ENCODE measurements at places on chromosomes 1 and 21.

GRCh38 chr1:109198745-109199144 lies 15.0 kb upstream of the SARS1 start:
- H3K36me3 ChIP-seq, result peaks cover 2% of the 10 kb centered on the region
- DNase-seq, result no peak
- no peaks in the 10 kb centered on the region for H3K27me3 ChIP-seq
- H3K4me3 ChIP-seq, result no peak overlapping the region

- H3K4me1 ChIP-seq, result peaks cover 4% of the 10 kb centered on the region
- H3K27ac ChIP-seq, result no peak overlapping the region
- no peak overlapping the region for H3K4me3 ChIP-seq
- DNase-seq, result no peak
These were observed 88.6 kb upstream of the HNRNPU start for GRCh38 chr1:244952940-244953339.

DNA sequence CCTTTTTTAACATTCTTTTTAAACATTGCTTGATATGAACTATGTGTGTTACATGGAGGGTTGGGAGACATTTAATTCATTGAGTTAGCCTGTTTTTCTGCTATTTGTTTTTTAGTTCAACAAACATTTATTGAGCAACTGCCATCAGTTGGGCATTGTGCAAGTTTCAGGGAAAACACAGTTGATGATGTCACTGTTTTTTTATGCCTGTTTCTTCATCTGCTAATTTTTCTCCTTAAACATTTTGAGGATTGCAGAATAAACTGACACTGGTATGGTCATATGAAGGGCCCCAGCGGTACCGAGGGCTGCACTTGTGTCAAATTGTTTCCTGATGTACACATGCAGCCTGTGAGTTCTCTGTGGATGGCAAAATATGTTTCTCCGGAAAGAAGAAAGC lies 253.0 kb downstream of the FGGY start:
- no peak overlapping the region for H3K4me3 ChIP-seq
- H3K36me3 ChIP-seq, result peaks cover 12% of the 10 kb centered on the region
- no peak overlapping the region for H3K27ac ChIP-seq
- no peaks in the 10 kb centered on the region for H3K27me3 ChIP-seq

DNA sequence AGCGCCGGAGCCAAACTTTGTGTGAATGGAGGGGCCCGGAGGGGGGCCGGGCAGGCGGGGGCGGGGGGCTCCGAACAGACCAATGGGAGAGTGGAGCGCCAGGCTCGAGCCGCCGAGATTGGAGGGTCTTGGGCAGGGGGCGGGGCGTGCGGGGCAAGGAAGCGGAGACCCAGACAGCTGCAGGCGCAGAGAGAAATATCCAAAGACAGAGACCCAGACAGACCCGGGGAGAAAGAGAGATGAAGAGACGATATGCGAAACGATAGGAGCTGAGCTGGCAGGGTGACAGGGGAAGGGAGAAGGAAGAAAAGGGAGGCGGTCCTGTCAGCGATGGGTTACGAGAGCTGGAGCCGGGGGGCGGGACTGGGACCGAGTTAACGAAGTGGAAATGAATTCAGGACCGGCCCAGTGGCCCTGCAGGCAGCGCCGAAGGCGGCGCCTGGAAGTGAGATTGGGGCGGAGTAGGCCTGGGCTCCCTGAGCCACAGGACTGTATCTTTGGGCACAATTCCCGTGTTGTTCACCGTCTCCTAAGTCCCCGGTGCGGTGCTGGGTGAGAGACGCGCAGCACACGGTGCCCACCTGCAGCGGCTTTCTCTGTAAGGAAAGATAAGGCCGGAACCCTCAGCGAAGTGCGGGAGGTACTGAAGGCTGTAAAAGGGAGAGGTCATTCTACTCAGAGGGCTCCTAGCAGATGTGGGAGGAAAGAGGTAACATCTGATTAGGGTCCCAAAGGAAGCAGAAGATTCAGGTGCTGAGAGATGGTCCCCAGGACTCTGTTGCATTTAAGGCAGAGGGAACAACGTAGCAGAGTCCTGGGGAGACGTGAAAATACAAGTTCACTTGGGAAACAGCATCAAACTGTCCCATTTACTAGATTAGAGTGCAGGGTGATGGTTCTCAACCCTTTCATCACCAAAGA lies 543 bp upstream of the KCNJ10 start:
- DNase-seq, result peak; percentile 80
- H3K27ac ChIP-seq, result no peak overlapping the region
- peaks cover 8% of the 10 kb centered on the region for H3K4me1 ChIP-seq
- H3K36me3 ChIP-seq, result no peaks in the 10 kb centered on the region
- peaks cover 34% of the 10 kb centered on the region for H3K27me3 ChIP-seq

- DNase-seq, result no peak
- H3K36me3 ChIP-seq, result no peaks in the 10 kb centered on the region
- H3K27ac ChIP-seq, result no peak overlapping the region
- no peaks in the 10 kb centered on the region for H3K4me1 ChIP-seq
- no peak overlapping the region for H3K4me3 ChIP-seq
These were observed 43.6 kb downstream of the OLFML3 start for GRCh38 chr1:114022877-114023276.

GRCh38 chr1:14810595-14811361 lies 212.3 kb downstream of the KAZN start:
- no peak for DNase-seq
- H3K27me3 ChIP-seq, result no peaks in the 10 kb centered on the region
- no peak overlapping the region for H3K4me3 ChIP-seq
- H3K27ac ChIP-seq, result no peak overlapping the region
- H3K36me3 ChIP-seq, result no peaks in the 10 kb centered on the region
- no peaks in the 10 kb centered on the region for H3K4me1 ChIP-seq

DNA sequence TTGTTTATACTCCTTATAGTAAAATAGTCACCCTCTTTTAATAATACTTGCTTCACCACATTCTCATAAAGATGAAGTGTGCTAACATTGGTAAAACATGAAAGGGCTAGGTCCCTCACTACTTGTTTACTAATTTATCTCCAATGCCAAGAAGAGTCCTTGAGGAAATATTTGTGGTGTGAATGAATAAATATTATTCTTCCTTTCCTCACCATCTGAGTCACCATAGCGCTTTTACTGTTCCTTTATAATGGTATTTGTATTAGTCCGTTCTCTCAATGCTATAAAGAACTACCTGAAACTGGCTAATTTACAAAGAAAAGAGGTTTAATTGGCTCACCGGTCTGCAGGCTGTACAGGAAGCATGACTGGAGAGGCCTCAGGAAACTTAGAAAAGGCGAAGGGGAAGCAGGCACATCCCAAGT lies 222.8 kb upstream of the ZRANB2 start:
- H3K4me1 ChIP-seq, result no peaks in the 10 kb centered on the region
- H3K36me3 ChIP-seq, result peaks cover 2% of the 10 kb centered on the region
- no peaks in the 10 kb centered on the region for H3K27me3 ChIP-seq
- no peak overlapping the region for H3K27ac ChIP-seq
- DNase-seq, result no peak
- no peak overlapping the region for H3K4me3 ChIP-seq

- no peak overlapping the region for H3K4me3 ChIP-seq
- no peak overlapping the region for H3K27ac ChIP-seq
- H3K4me1 ChIP-seq, result peaks cover 2% of the 10 kb centered on the region
These were observed 25.3 kb upstream of the CR2 start for GRCh38 chr1:207428783-207429182.

- no peaks in the 10 kb centered on the region for H3K36me3 ChIP-seq
- H3K4me3 ChIP-seq, result no peak overlapping the region
- no peak overlapping the region for H3K27ac ChIP-seq
- no peak for DNase-seq
- no peaks in the 10 kb centered on the region for H3K27me3 ChIP-seq
These were observed 664.4 kb downstream of the MATN1 start for GRCh38 chr1:30058970-30059369.

DNA sequence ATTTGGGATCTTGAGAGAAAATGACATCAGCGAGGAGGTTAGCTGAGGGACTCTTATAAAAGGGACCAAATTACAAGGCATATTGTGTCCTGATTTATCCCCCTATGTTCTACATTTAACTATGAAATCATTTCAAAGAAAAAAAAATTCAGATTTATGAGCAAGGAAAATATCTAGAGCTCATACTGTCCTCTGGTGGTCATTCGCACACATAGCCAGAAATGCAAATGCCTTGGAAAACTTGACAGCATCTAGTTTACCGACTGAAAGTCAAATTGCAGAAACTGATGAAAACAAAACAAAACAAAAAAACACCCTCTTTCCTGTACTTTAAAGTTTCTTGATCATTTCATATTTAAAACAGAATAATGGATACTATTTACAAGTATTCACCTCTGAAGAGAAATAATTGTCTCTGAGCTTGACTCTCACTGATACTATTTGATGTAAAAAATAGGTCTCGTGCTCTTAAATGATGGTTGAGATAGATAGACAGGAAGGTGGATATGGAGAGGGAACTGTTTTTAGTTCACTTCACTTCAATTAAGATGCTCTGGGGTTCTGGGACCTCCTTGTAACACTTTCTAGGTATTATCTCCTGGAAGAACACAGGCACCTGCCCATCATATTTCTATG lies 253.8 kb downstream of the PCP4 start:
- no peaks in the 10 kb centered on the region for H3K4me1 ChIP-seq
- H3K36me3 ChIP-seq, result no peaks in the 10 kb centered on the region
- DNase-seq, result no peak
- H3K27me3 ChIP-seq, result peaks cover 4% of the 10 kb centered on the region

DNA sequence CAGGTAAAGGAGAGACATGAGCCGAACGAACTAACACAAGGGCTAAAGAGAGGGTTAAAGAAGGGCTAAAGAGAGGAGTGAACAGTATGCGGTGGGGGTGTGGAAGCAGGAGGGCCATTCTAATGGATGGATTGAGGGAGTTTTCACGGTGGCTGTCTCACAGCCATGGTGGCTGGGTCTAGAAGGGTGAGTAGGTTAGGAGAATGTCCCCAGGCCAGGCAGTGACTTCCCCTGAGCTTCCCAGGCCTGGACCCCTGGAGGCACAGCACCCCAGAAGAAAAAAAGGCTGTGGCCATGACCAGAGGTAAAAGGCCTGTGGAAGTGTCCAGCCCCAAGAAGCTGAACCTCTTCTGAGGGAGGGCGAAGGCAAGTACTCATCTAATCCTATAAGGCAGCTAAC lies 3.6 kb downstream of the FNDC5 start:
- H3K36me3 ChIP-seq, result no peaks in the 10 kb centered on the region
- no peak overlapping the region for H3K4me3 ChIP-seq
- H3K27ac ChIP-seq, result no peak overlapping the region
- peaks cover 5% of the 10 kb centered on the region for H3K4me1 ChIP-seq

- DNase-seq, result no peak
- no peaks in the 10 kb centered on the region for H3K27me3 ChIP-seq
- no peak overlapping the region for H3K27ac ChIP-seq
- H3K36me3 ChIP-seq, result peaks cover 5% of the 10 kb centered on the region
- no peak overlapping the region for H3K4me3 ChIP-seq
These were observed 6.7 kb downstream of the TRPM2 start for GRCh38 chr21:44360159-44360558.

- DNase-seq, result no peak
- H3K27ac ChIP-seq, result no peak overlapping the region
- no peaks in the 10 kb centered on the region for H3K36me3 ChIP-seq
These were observed 99.8 kb upstream of the USH2A start for GRCh38 chr1:216523043-216523442.

DNA sequence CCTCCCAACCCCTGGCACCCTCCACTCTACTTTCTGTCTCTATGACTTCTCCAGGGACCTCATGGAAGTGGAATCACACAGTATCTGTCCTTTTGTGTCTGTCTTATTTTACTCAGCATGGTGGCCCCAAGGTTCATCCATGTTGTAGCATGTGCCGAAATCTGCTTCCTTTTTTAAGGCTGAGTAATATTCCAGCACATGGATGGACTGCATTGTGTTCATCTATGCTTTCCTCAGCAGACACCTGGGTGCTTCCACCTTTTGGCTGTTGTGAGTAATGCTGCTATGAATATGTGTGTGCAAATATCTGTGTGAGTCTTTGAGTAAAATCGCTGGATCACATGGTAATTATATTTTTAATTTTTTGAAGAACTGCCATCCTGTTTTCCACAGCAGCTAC lies 1.6 kb upstream of the PFKL start:
- H3K4me3 ChIP-seq, result peak overlapping the region; percentile 50
- no peak for DNase-seq
- H3K36me3 ChIP-seq, result peaks cover 3% of the 10 kb centered on the region
- peak overlapping the region; percentile 42 for H3K27ac ChIP-seq

- H3K4me3 ChIP-seq, result no peak overlapping the region
- peaks cover 18% of the 10 kb centered on the region for H3K36me3 ChIP-seq
- DNase-seq, result no peak
- H3K27ac ChIP-seq, result no peak overlapping the region
- no peaks in the 10 kb centered on the region for H3K27me3 ChIP-seq
- no peaks in the 10 kb centered on the region for H3K4me1 ChIP-seq
These were observed 39.7 kb downstream of the SLC35A3 start for GRCh38 chr1:100009458-100009857.

DNA sequence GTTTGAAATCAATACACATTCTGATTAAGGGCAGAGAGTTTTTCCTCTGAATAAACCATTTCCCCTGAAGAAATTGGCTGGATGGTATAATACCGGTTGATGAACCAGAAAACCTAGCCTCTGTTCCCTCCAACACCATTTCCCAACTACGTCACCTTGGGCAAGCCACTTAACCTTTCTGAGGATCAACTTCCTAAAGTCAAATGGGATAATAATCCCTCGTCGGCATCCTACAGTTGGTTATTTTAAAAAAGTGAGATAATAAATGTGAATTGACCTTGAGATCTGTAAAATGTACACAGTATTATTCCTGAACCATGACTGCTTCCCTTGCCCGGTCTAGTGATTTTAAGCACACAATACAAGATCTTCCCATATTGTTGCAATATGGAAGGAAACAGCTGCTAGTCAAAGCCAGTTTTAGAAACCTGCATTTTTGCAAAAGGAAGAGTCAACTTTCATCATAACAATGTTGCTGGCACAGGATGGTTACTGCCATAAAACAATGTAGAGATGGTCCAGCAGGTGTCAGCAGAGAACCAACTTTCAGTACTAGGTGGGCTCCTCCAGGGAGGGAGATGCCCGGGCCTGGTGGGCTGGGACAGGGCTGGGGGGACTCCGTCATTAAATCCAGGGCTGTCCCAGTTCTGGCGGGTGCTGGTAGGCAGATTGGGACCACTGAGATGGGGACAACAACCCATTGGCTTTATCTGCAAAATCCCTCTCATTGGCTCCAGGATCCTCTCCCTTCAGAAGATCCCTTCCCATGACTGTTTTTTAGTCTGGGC lies 5.2 kb upstream of the HLX start:
- peaks cover 80% of the 10 kb centered on the region for H3K27me3 ChIP-seq
- no peak for DNase-seq
- no peak overlapping the region for H3K4me3 ChIP-seq
- no peak overlapping the region for H3K27ac ChIP-seq
- H3K36me3 ChIP-seq, result no peaks in the 10 kb centered on the region

GRCh38 chr1:219661464-219662092 lies 48.7 kb upstream of the ZC3H11B start:
- H3K27me3 ChIP-seq, result peaks cover 40% of the 10 kb centered on the region
- H3K36me3 ChIP-seq, result no peaks in the 10 kb centered on the region
- no peak overlapping the region for H3K27ac ChIP-seq

- H3K4me1 ChIP-seq, result peaks cover 60% of the 10 kb centered on the region
- peak overlapping the region; percentile 81 for H3K27ac ChIP-seq
- no peaks in the 10 kb centered on the region for H3K27me3 ChIP-seq
These were observed 14.1 kb downstream of the EPB41 start for GRCh38 chr1:28928314-28928941.

- no peak for DNase-seq
- H3K36me3 ChIP-seq, result no peaks in the 10 kb centered on the region
- H3K27ac ChIP-seq, result no peak overlapping the region
- no peak overlapping the region for H3K4me3 ChIP-seq
- H3K27me3 ChIP-seq, result peaks cover 10% of the 10 kb centered on the region
These were observed 18.3 kb downstream of the MAB21L3 start for GRCh38 chr1:116129537-116129936.

GRCh38 chr1:145805057-145805456 lies 18.8 kb downstream of the RNF115 start:
- no peak overlapping the region for H3K4me3 ChIP-seq
- peaks cover 41% of the 10 kb centered on the region for H3K4me1 ChIP-seq
- H3K36me3 ChIP-seq, result peaks cover 8% of the 10 kb centered on the region
- no peaks in the 10 kb centered on the region for H3K27me3 ChIP-seq

GRCh38 chr1:207861442-207862177 lies 49.3 kb downstream of the CD34 start:
- H3K4me1 ChIP-seq, result peaks cover 55% of the 10 kb centered on the region
- peak; percentile 41 for DNase-seq
- H3K27ac ChIP-seq, result peak overlapping the region; percentile 88

All from activated naive CD8-positive, alpha-beta T cell treated with anti-CD3 and anti-CD28 coated beads for 36 hours (primary cell).